ENCODE measurements at places on chromosomes 11 and 22.

GRCh38 chr11:117179048-117179999 is 781 bp downstream of the SIDT2 start:
- no peak for DNase-seq

- no peak for DNase-seq
Observed at GRCh38 chr11:74288911-74289310, 22.5 kb downstream of the P4HA3 start.

DNA sequence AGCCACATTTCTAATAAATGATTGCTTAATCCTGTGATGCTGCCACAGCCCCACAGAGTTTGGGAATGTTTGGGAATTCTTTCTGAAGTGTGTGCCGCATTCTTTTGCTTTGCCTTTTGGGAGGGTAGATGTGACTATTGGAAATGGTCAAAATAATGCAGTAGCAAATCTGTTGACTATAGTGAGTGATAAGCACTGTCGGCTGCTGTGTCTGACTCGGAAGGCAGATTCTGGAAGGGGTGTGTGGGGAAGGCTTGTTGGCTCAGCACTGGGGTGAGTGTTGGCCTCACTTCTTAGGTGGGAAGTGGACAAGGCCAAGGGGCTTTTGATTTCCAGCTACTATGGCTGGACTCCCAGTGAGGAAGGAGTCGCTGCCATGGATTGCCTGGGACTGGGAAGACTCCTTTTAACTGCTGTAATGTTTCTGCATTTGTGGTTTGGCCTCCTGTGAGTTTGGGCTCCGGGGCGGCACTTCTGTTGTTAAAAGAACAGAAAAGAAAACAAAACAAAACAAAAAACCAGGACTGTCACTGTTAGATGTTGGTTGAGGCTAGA is 20.1 kb downstream of the ZBTB16 start:
- no peak for DNase-seq

- no peak for DNase-seq
Observed at GRCh38 chr11:36212564-36213392, 76.4 kb downstream of the COMMD9 start.

DNA sequence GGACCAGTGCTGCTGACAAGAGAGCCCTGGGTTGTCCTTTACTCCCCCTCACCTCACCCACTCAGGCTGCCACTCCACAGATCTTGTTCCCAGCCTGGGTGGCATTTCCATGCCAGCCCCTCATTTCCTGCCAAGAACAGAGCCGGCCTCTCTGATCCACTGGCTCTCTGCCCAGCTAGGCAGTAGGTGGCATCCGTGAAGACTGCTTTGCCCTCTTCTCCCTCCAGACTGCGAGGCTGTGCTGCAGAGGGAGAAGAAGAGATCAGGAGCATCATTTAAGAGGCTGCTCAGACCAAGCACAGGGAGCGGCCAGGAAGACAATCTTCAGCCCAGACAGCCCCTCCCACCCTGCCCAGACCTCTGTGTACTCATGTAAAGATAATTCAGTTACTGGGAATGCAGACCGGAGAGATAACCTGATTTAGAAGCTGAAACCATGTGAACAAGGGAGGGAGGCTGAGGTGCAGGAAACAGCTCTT is 126.9 kb upstream of the NCAM1 start:
- no peak for DNase-seq

DNA sequence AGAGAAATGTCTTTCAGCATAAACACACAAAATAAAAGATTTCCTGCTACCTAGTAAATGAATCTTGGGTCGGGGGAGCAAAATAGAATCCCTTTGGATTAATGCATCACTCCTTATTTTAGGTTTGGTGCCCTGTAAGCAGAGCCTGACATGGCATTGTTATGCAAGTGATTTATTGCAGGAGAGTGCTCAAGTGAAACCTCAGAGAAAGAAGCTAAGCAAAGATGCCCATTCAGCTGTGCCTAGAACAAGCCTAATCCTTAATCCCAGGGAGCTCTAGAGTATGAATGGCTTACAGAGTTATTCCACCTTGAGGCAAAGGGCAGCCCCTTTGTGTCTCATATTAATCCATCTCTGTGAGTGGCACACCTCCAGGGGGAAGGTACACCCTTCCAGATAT is 21.1 kb downstream of the C11orf87 start:
- DNase-seq, result no peak

- no peak for DNase-seq
Observed at GRCh38 chr22:42930810-42931420, 73.8 kb upstream of the ARFGAP3 start.

DNA sequence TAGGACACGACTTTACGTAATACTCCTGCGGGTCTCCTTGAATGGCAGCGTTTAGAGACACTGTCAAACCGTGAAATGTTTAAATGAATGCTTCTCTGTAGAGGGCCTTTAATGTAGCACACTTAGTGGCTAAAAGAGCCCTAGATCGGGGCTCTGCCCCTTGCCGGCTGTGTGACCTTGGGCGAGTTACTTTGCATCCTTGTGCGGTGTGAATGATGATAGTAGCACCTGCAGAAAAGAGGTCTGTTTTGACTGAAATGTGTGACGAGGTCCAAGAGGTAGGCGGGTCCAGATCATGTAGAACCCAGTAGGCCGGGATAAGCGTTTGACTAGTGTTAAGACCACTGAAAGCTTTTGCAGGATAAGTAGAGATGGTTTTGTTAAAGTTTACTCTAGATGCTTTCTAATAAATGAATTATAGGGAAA is 866 bp downstream of the MED17 start:
- DNase-seq, result no peak

DNA sequence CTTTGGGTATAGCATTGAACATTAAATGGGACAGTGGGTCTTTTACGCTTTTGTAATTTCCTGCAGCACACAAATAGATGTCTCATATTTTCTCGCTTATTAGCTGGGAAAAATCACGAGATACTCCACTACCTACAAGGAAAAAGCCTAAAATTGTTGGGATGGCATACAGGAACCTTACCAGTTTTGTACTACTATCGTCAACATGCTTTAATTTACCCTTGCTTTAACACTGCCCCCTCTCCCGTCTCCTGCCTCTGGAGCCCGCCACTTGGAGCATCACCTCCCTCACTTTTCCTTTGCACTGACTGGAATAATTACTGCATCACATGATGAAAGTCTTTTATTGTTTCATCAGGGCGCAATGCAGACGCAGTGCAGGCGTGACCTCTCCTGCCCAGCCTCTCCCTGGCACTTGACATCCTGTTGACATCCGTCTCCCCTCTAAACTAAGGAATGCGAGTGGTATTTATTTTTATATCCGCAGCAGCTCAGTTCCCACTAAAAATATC is 1.0 kb upstream of the FNBP4 start:
- peak; percentile 70 for DNase-seq

GRCh38 chr11:5242208-5242607 is 7.4 kb downstream of the HBG1 start:
- DNase-seq, result no peak

GRCh38 chr11:65639623-65640482 is 2.0 kb downstream of the SIPA1 start:
- no peak for DNase-seq

DNA sequence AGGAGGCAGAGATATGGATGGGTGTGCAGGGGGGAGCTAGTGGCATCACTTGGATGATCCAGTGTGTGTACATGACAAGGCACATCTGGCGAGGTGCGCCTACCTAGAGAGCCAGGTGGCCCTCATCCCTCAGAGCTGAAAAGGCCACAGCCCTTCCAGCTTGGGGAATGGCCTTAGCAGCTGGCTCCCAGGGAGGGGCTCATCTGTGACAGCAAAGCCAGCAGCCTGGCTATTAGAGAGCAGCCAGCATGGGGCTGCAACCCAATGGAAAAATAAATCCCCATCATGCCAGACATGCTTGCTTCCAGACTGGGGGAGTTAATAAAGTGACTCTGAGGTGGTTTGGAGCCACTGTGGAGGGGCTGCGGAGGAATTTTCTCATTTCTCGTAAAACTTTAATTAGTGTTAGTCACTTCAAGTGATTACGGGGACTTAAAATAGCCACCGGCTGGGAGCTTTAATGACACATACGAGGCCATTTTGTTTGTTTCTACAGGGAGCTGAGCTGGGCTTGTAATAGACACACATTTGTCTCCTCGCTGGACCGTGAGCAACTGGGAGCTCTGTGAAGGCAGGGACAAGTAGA is 111.2 kb upstream of the ALX4 start:
- no peak for DNase-seq

- no peak for DNase-seq
Observed at GRCh38 chr22:43477966-43478365, 66.2 kb downstream of the MPPED1 start.

DNA sequence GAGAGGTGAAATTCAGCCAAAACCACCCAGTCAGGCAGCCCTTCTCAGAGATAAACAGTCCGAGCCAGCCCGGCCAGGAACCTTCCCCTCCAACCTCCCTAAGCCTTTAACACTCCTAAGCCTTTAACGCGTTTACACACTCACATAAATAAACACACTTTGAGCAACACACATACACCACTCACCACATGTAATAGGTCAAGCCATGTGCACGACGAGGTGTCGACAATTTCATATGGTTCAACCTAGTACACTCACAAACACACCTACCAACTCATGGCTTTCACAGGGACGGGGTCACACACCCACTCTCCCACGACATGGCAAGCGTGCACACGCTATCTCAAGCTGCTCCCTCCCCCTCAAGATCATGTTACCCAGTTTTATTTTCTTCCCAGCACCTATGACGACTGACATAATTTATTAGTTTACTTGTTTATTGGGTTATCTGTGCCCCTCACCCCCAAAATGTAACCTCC is 15.5 kb downstream of the SLC43A1 start:
- no peak for DNase-seq

DNA sequence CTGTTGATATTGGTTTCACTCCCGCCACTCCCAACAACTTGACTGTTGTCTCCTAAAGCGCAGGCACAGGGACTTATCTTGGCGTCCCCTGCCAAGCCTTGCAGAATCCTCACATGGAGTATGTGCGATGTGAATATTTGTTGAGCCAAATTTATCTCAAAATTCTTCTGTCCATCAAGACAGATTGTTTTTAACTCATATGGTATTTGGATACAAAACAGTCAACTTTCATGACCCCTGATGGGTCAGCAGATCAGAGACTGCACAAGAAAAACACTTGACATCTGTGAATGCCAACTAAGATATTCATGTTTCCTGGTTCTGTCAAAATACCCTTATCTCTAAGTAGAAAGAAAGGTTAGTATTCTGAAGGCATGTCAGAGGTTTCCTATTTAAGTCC is 221.7 kb upstream of the BLID start:
- no peak for DNase-seq

GRCh38 chr11:48169717-48170116 is 46.9 kb upstream of the OR4B1 start:
- DNase-seq, result no peak

- DNase-seq, result no peak
Observed at GRCh38 chr11:94139416-94139815, 10.8 kb downstream of the PANX1 start.

GRCh38 chr11:77596626-77597025 is 6.9 kb downstream of the AQP11 start:
- no peak for DNase-seq

DNA sequence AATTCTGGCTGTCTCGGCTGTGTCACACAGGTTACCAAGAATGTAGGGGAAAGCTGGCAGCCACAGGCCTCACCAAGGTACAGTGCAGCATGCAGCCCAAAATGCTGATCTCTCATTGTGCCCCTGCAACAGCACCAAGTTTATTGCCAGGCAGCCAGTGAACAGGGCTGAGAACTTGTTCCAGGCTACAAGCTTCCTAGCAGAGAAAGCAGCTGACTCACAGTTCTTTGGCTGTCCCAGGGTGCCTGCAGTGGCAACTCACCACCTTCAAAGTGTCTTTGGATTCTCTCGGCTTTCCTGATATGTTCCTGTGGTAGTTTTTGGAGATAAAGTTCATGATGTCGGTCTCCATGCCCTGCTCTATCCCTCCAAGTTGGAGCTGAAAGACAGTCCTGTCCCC is 719.1 kb upstream of the ANO3 start:
- DNase-seq, result no peak

GRCh38 chr22:44454113-44454769 is 43.8 kb downstream of the RTL6 start:
- no peak for DNase-seq

DNA sequence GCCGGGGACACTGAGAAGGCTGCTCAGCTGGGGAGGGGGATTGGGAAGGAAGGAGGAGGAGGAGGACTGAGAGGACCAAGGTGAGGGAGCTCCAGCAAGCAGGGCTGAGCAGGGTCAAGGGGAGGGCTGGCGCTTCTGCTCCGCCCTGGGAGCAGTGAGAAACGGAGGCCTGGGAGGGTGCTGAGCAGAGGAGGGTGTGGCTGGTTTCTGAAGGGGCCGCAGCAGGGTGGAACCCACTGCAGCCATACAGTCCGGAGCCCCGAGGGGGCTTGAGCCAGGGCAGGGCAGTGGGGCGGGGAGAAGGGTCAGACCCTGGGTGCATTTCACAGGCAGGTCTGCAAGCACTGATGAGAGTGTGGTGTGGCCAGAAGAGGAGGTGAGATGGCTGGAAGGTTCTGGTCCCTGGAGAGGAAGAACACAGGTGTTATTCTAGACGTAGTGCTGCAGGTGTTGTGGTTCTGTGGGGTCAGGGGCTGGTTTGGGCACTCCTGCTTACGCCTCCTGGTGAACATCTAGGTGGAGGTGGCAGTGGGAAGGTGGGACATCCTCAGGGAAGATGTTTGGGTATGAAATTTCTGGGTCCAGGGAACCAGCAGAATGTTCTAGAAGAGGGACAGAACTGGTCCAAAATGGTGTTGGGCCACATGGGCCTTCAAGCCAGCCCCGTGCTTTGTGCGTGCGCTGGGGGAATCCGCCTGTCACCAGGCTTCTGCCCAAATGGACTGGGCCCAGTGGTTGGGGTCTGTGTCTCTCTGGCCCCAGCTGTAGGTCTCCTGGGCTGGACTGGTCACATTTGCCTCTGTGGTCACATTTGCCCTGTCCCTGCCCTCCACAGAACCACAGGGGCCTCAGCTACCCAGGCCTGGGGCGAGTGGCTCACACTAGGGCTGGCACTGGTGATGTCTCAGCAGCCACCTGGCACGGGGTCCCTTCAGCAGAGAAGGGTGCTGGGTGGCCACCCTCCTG is 714.7 kb downstream of the BRD1 start:
- DNase-seq, result no peak

GRCh38 chr11:110870816-110871522 is 158.7 kb upstream of the ARHGAP20 start:
- DNase-seq, result no peak

- no peak for DNase-seq
Observed at GRCh38 chr11:13769188-13769587, 100.7 kb downstream of the FAR1 start.

GRCh38 chr11:95365348-95365747 is 134.3 kb upstream of the SESN3 start:
- no peak for DNase-seq

DNA sequence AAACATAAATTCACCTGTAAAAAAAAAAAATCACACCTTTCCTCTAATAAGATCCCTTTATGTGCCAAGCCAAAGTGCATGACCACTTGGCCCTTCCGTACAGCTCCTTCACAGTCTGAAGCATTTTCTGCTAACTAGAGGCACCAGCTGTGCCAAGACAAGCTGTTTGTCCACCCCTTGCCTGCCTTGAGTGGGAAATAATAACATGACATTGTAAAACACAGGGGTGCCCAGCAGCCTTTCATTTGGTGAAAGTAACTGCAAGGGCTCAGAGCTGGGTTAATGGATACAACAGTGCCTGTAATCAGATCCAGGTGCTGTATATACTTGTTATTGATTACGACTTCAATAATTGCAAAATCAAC is 59.2 kb downstream of the DDIAS start:
- DNase-seq, result no peak

GRCh38 chr11:123082977-123083376 is 21.0 kb upstream of the HSPA8 start:
- no peak for DNase-seq
